ENCODE measurements at places on chromosomes 3 and 15.

- no peak for DNase-seq
These were observed 71.2 kb upstream of the DCBLD2 start for GRCh38 chr3:98972720-98973119.

GRCh38 chr3:182568261-182568660 is 225.0 kb upstream of the ATP11B start:
- DNase-seq: no peak

DNA sequence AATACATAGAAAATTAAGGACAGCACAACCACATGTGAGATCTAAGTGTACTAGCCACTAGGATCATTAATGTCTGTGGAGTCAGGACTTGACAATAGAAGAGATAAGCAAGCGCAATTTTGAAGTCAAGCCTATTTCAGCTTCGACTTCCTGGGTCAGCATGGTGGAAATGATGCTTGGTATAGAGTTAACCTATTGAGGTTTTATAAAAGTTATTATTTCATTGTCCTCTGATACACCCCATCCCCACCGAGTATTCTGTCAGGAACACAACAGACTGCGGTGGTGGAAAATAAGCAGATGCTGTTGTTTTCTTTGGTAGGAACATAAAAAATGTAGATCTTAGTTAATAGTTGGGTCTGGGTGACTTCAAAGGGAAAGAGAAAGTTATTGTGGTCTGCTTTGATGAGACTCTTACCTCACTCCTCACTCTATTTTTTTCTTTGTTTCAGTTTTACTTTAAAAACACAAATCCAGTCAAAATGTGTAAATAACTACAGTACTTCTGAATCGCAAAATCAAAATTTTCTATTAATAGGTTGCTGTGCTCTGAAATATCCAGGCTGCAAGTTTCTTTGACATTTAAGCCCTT is 82.1 kb downstream of the IL5RA start:
- DNase-seq: no peak

DNA sequence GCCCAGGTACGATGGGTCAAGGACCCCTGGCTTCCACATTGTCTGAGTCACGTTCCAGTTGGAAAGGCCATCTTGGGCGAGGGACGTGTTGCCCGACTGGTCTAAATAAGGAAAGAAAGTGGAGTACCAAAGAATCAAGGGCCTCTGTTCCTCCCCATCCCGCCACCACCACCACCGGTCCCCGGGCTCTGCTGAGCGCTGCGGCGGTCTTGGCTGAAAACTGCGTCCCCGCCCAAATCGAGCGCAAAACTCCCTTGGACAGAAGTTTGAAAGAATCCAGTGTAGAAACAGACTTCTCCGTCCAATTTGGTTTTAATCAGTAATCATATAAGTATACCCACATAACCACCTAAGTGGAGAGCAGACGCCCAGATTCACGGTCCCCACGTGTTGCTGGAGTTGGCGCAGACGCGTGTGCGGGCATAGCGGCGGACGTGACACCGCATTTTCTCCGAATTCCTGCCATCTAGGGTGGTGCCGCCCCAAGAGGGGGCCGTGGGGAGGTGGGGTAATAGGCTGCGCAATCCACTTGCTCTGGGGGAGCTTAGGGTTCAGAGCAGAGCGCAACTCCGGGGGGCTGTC is 243.8 kb upstream of the TOPAZ1 start:
- DNase-seq: no peak

DNA sequence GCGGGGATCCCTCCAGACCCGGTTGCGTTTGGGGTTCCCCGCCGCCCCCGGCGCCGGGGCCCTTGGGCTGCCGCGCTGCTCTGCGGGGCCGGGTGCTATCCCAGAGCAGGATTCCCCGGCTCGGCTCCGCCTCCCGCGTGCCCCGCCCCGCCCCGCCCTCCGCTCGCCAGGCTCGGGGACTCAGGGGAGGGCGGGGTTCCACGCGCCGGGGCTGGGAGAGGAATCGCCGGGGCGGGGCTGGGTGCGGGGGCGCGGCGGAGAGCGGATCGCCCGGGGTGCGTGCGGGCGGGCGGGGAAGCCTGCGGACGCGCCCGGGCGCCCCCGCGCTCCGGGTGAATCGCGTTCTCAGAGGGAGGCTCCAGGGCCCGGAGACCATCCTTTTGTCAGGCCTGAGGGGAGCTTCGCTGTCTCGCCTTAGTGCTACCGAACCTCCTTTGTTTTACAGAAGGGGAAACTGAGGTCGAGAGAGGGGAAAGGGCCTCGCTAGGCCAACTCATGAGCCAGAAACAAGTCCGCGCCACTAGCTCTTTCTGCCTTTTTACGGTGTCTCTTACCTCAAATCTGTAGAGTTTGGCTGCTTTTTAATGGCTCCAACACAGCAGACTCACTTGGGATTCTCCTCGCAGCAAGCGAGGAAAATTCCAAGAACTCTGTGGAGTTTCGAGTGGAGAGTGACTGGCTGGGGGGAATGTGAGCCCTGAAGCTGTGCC is at the start of gene TMEM158:
Gene TMEM158 (minus strand): TSS at position 82 of the 710 bp plus-strand sequence. CDS start 260 bp downstream, outside the sequence.
- DNase-seq: peak; percentile 81

- DNase-seq: no peak
These were observed 166.8 kb upstream of the MLF1 start for GRCh38 chr3:158404131-158404718.

- DNase-seq: no peak
These were observed 14.4 kb upstream of the CSK start for GRCh38 chr15:74767167-74768098.

- no peak for DNase-seq
These were observed 569 bp downstream of the TMEM266 start for GRCh38 chr15:76060118-76060989.

DNA sequence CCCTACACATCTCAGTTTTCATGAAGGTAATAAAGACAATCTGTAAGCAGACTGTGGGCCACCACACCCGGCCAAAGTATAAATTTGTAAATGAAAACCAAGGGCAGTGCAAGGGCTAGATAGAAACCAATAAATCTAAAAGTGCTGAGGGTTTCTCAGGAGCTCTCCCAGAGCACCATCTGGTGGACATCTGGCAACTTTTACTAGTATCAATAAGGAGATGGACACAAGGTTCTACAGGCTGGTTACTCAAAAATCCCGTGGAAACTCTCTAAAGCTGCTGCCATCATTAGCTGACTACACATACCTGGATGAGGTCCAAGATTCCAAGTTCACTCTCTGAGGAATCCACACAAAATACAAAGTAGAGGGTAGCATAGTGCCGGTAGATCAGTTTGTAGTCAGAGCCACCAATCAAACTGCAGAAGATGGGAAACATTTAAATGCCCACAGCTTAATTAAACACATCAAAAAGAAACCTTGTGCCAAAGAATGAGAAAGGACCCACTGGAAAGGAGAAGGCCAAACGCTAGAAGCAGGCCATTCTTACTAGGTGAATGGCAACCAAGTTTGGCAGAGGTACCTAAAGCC is 5.5 kb downstream of the AP3S2 start:
- DNase-seq: peak; percentile 23

All from hematopoietic multipotent progenitor cell treated with erythropoietin and hydrocortisone succinate and interleukin-3 and kit ligand, for 17 days (in vitro differentiated cells).